NCI-H1436 treated with DMSO at 0.1 percent for 48 hours (cell line): ENCODE measurements at places on chromosomes 2 and 18.

GRCh38 chr2:200470230-200470629 is 39.6 kb downstream of the KCTD18 start:
- no peak for DNase-seq

- DNase-seq = no peak
Observed at GRCh38 chr18:58025733-58026132, 18.3 kb upstream of the NEDD4L start.

DNA sequence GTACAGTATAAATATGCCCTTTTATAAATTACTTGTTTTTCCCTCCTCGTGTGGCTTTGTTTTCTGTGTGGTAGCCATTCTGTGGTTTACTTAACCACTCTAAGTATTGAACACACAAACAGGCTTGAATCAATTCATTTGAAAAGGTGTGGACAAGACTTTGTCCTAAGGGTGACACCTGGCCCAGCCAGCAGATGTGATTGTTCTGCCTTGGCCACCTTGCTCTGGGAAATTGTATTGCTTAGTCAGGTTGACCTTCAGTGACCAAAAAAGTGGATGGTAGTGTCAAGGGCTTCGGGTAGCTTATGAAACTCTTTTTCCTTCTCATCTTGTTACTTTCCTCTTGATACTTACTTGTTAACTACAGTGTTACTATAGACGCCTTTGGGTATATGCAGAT is 61.9 kb downstream of the DGKD start:
- DNase-seq = no peak

DNA sequence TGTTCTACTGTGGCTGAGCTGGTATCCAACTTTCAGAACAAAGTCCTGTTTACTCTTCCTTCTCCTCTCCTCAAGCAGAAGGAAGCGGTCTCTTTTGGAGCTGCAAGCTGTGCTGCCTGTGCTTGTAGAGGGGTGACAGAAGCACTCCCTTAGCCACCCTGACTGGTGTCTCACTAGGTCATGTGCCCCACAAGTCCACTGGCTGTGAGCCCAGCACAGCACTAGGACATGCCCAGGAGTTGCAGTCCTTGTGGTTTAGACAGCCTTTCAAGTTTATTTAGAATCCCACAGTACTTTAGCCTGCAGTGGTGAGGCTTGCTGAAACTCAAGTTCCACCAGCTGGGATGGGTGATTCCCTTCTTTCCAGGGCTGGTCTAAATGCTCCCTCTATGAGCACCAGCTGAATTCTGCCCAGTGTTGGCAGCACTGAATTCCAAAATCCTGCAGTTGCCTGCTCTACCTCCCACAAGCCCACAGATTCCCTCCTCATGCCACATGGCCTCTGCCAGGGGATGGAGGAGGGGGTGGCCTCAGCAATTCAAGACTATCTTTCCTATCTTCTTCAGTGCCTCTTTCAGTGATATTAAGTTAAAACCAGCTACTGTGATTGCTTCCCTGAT is 61.2 kb downstream of the CCDC85A start:
- DNase-seq = no peak

- DNase-seq = no peak
Observed at GRCh38 chr2:208057108-208057507, 31.8 kb upstream of the PLEKHM3 start.

DNA sequence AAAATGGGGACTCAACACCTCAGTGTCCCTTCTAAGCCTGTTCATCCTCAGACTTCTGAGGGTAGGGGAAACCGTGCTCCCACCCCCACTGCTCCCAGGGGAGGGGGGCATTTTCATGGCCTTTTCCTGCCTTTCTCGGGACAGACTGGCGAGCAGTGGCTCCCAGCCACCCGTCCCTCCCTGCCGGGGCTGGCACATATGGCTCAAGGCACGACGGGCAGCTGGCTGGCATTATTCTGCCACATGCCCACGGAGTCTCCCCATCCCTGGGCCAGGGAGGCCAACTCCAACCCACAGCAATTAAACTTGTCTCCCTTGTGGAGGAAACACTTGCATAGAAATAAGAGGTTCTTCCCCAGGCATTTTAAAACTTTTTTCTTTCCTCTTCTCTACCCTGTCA is 148.5 kb upstream of the CBLN2 start:
- no peak for DNase-seq

- no peak for DNase-seq
Observed at GRCh38 chr2:128536925-128537620, 218.4 kb upstream of the HS6ST1 start.

GRCh38 chr18:9594823-9595596 is 19.3 kb downstream of the PPP4R1 start:
- DNase-seq = no peak

GRCh38 chr2:147916723-147917122 is 71.9 kb downstream of the ACVR2A start:
- DNase-seq = no peak

- DNase-seq = no peak
Observed at GRCh38 chr2:23637011-23637778, 252.2 kb downstream of the KLHL29 start.

DNA sequence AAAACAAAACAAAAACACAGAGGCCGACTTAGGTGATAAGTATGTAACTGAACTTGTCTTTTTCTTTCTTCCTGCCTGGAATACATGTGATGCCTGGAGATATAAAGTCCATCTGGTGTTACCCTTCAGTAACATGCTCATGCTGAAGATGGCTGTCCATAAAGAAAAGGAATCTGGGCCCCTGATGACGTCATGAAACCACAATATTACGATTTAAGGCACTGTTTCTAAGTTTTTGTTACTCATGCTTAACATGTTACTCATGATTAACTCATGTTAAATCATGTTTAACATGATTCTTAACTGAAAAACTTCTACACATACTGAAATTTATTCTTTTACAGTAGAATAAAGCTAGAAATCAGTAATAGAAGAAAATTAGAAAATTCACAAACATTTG is 49.0 kb downstream of the STRADB start:
- no peak for DNase-seq

DNA sequence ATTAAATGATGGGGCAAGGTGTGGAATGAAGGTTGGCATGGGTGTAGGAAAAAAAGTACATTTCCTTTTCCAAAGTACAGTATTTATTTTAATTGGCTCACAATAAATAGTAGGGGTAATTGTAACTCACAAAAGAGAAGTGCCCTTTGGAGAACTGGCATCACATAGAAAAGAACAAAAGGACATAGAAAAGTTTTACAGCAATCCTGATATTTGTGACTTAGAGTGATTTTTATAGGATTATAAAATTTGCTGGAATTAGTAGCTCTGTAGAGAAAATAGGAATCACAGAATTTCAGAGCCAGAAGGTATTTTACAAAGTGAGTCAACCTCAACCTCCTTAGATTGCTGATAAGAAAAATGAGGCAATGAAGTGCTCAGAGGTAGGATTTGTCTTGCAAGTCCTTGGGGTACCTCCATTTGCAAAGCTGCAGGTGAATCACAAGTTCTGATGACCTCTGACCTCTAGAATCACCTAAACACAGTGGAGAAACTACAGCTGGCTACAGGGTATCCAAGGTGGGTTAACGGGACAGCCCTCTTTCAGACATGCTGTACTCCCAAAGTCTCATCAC is 133.6 kb downstream of the SOCS6 start:
- no peak for DNase-seq

GRCh38 chr2:71101656-71102055 is 28.4 kb downstream of the MCEE start:
- DNase-seq = no peak

- no peak for DNase-seq
Observed at GRCh38 chr2:45102579-45103117, 93.4 kb upstream of the SIX2 start.

- DNase-seq = no peak
Observed at GRCh38 chr18:48238206-48238605, 171.0 kb downstream of the ZBTB7C start.
